CD8-positive, alpha-beta memory T cell (primary cell): ENCODE measurements at places on chromosomes 4 and X. TPM values are rescaled to one million over a fixed set of nuclear protein-coding genes. Genes with fewer than 3 reads are reported as not detected.

The TMPRSS11B gene
- total RNA-seq: not detected

DNA sequence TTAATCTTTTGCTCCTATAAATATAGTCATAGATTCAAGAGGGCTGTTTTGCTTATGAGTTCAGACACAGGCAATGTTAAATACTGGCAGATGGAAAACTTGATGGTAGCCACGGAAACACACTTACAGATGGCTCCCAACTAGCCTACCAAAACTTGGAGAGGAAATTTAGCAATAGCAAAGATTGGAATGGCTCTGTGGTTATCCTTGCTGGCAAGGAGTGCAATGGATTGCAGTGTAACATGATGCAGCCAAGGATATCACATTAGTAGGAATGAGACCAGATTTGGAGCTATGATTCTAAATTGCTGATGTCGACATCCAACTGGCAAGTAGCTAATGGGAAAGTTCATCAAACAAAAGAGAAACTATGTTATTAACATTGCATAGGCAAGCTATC lies 791.0 kb upstream of the DIAPH2 start:
- no peak for DNase-seq

The PLAC8 gene
- total RNA-seq: 19.7 TPM

The VCX2 gene
- total RNA-seq: not detected

The F8A3 gene
- total RNA-seq: 13.2 TPM

GRCh38 chrX:135981010-135981409 lies 4.2 kb upstream of the SLC9A6 start:
- no peak for DNase-seq

The MAGEA2B gene
- not detected for total RNA-seq

DNA sequence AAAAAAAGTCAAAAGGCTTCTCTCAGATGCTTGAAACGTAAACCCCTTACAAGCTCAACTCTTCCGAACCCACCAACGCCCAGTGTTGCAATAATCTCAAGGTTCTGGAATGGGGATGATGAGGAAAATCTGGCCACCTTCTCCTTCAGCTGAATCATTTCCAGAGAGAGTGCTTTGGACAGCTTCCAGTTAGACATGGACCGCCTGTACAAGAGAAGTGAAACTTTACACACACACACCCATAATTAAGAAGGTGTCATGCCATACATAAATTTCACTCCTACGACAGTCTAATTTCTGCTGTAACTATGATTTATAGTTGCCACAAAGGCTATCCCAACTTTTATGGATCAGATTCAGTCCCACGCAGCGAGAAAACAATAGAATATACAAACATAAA lies 72.3 kb downstream of the PRKG2 start:
- no peak for DNase-seq

GRCh38 chrX:43551590-43551989 lies 104.5 kb upstream of the MAOA start:
- no peak for DNase-seq

The EMCN gene
- not detected for total RNA-seq

DNA sequence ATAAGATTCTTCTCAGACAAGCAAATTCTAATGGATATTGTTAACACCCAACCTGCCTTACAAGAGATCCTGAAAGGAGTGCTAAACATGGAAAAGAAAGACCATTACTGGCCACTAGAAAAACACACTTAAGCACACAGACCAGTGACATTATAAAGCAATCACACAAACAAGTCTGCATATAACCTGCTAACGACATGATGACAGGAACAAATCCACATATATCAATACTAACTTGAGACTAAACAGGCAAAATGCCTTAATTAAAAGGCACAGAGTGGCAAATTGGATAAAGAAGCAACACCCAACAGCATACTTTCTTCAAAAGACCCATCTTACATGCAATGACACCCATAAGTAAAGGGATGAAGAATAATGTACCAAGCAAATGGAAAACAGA lies 100.5 kb upstream of the PCDH18 start:
- DNase-seq: no peak

The DDX3X gene
- 357 TPM for total RNA-seq

- no peak for DNase-seq
Measured at GRCh38 chr4:120829113-120829831, 93.3 kb downstream of the PRDM5 start.

- DNase-seq: no peak
Measured at GRCh38 chr4:84878546-84878945, 87.9 kb downstream of the WDFY3 start.

DNA sequence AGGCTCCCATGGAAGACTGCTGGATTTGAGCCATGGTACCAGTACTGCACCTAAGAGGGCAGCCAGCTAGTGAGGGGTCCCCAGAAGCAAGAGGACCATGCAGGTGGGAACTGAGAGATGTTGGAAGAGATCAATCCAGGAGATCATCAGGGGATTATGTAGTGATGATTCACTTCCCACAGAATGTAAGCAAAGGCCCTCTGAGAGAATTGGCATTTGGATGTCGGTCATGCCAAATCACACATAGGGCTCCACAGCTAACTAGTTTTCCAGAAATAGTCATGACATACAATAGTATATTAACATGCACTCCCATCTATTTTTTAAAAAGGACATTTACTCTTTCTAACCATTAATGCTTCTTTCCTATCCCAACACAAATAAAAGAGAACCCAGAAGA lies 112.5 kb downstream of the RASGEF1B start:
- DNase-seq: no peak

GRCh38 chr4:107068116-107068515 lies 32.0 kb upstream of the DKK2 start:
- no peak for DNase-seq

The MAGEA2 gene
- not detected for total RNA-seq

The MAGEA8 gene
- not detected for total RNA-seq

GRCh38 chr4:148795156-148795864 lies 353.1 kb upstream of the NR3C2 start:
- DNase-seq: no peak

- DNase-seq: no peak
Measured at GRCh38 chrX:30981968-30982367, 89.9 kb downstream of the FTHL17 start.

- no peak for DNase-seq
Measured at GRCh38 chrX:137236837-137237236, 203.0 kb upstream of the GPR101 start.

GRCh38 chr4:148029781-148030180 lies 297.9 kb downstream of the ARHGAP10 start:
- DNase-seq: no peak

The SPANXA1 gene
- total RNA-seq: not detected

GRCh38 chrX:110097920-110098319 lies 95.0 kb downstream of the TMEM164 start:
- DNase-seq: no peak

DNA sequence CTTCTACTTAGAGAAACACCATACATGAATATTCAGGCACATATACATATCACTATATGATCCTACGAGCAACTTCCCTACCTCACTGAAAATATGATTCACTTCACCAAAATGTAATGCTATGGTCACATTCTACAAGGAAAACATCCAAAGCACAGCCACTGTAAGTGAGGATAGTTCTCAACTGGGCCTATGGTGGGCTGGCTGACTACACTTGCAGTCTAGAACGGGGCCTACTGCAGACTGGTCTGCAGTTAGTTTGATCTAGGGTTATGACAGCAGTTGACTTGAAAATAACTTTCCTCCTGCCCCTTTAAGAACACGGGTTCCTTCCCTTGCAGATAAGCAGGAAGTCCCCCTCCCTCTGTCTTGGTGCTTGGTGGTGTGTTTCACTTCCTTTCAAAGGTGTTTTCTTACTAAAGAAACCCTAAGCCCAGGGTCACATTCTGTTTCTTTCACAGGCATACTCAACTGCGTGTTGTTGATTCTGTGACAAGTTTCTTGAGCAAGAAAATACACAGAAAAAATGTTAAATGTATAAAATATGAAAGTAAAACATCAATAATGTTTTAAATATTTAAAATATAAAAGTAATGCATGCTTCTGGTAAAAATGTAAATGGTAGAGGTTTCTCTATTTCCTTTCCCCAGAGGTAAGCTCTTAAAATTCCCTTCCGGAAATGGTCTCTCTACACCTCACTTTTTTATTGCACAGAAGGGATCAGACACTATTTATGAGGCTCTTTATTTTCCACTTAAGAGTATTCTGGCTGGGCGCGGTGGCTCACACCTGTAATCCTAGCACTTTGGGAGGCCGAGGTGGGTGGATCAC lies 18.0 kb upstream of the TMSB4X start:
- DNase-seq: peak; percentile 82

DNA sequence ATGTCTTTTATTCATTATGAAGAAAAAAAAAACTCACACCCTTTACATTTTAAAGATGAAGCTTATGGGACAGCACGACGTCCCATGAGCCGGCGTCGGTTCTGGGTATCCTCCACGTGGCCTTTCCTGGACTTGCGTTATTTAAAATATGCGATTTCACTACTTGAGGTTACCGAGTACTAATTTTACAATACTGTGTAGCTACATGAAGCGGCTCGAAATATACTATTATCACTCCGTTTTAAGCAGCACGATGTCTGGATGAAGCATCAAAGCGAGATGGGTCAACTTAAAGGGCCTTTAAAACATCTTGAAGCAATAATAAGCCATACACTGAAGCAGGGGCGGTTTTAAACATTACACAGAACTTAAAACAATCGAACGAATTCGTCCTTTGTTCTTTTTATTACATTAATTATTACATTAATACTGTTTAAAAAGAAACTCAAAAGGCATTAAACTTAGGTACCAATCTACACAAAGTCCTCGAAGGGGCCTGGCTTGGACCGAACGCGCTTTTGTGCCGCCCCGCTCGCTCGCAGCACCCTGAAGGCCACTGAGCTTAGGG lies 1.4 kb upstream of the KLF3 start:
- no peak for DNase-seq

DNA sequence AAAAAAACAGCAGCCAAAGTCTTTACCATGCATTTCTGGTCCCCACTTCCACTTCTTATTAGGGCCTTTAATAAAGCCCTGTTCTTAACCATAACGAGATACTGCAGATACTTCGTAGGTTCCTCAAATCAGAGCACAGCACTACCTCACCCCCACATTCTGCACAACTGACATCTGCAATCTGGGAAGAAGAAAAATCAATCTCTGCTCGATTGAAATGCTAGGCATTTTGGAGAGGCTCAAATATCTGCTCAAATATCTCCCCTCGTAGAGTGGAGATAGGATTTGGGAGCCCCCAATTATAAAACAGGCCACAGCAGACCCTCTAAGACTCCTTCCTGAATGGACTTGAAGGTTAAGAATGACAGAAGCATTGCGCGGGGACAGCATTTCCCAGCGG lies 40.3 kb upstream of the CENPU start:
- DNase-seq: no peak

GRCh38 chrX:39214387-39215126 lies 413.3 kb downstream of the MID1IP1 start:
- no peak for DNase-seq

The IL15 gene
- total RNA-seq: 0.70 TPM

GRCh38 chrX:29869837-29870236 lies 345.5 kb upstream of the MAGEB2 start:
- DNase-seq: no peak

The TCEAL6 gene
- total RNA-seq: not detected

DNA sequence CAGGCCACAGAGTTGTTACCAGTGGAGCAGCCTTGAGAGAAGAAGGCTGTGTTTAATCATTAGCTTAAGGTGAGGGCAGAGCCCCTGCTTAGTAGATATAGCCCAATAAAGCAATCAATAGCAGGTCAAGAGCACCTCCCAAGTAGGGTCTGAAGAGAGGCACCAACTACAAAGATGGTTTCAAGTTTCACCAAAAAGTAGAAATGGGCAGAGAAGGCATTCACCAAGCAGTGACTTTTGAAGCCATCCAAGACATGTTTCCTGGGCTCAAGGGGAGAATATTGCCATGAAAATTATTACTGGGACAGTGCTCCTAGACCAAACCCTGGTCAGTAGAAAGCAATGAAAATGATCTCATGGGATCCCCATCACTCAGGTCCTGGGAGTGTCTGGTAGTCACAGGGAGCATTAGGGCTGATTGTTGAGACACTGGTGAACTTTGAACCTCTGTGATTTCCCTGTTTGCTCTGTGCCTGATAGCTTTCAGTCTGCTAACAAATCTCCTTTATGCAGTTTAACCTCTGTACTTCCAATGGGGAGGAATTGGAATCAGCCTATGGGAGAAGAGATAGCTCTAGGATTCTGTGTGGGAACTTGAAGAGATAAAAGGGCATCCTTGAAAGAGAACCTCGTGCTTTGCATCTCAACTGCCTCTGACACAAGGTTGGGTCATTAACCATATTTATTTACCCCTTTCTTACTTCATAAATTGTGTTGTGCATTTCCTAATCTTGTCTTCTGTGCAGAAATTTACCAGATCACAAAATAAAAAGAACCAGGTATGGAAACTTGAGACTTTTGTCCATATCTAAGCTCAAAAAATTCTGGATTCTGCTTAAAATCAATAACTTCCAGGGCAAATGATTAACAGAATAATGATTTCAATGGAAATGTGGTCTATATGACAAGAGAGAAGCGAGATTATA lies 9.3 kb upstream of the OTC start:
- no peak for DNase-seq

- DNase-seq: peak; percentile 51
Measured at GRCh38 chrX:153469811-153470410, 465 bp downstream of the HAUS7 start.
